ENCODE measurements at places on chromosomes 7 and 10.

- DNase-seq: no peak
These were observed 33.2 kb upstream of the PLEKHA1 start for GRCh38 chr10:122341141-122341810.

DNA sequence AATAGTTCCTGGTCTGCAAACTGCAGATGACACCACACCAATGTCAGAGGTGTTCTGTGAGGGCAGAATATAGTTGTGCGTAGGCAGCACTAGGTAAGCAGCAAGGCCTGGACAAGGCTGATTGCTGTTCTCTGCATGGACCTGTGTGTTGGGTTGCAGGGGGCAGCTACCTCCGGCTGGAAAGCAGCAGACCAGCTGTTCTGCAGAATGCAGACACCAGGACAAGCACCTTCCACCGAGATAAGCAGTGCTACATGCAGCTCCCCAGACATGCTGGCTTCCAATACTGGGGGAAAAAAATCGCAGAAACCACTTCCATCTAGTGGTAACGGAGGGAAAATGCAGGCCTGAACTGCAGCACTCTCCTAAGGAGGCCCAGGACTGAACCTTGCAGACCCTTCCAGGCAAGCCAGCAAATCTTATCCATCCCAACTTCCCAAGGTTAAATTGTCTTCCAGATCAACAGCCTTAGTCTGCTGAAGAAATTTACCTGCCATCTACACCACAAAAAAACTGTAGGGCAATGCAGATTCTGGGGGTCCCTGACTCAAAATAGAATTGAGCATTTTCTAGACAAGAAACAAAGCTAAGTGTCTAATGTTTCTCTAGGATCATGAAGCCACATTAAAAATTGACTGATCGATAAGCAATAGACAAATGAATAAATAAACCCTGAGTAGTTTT, 50.5 kb upstream of the COBL start:
- no peak for DNase-seq

GRCh38 chr7:101402081-101402779, 39.6 kb downstream of the COL26A1 start:
- no peak for DNase-seq

- no peak for DNase-seq
These were observed 4.8 kb upstream of the ADD3 start for GRCh38 chr10:110002801-110003523.

DNA sequence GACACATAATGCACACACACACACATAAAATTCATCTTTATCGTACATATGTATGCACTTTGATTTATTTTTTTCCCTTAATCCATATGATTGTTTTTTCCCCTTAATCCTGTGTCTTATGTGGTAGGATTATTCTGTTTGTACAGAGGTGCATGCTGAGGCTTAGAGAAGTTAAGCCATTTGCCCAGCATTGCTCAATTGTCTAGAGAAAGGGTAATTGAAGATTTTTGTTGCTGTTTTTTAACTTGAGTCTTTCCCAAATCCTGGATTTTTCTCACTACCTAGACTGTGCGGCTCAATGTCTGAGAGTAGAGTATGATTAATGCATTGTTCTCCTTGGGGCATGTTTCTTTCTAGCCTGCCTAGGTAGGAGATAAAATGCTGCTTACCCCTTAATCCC, 35.0 kb downstream of the WBP1L start:
- no peak for DNase-seq

DNA sequence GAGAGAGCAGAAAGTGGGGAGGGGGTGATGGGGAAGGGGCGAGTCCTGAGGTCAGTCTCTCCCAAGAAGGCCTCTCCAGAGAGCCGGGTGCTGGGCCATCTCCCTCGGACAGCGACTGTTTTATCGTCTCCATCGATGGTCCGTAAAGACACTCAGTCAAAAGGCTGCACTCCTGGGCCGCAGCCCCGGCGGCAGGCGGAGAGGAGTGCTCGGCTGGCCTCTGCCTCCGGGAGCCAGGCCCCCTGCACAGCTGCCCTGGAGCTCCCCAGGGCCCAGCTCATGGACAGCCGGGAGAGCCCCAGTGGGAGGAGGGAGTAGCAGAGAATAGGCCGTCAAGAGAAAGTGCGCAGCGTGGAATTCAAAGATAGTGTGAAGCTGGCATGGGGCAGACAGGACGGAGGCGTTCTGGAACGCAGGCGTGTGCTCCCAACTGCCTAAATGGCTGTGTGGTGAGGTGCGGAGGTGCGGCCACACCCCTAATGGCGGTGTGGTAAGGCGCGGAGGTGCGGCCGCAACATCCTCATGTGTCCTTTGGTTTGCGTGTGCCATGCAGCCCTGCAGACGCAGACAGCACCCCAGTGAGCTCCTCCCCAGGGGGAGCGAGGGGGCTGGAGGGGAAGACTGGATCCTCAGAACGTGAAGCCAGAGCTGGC, 477.5 kb upstream of the FOXK1 start:
- no peak for DNase-seq

DNA sequence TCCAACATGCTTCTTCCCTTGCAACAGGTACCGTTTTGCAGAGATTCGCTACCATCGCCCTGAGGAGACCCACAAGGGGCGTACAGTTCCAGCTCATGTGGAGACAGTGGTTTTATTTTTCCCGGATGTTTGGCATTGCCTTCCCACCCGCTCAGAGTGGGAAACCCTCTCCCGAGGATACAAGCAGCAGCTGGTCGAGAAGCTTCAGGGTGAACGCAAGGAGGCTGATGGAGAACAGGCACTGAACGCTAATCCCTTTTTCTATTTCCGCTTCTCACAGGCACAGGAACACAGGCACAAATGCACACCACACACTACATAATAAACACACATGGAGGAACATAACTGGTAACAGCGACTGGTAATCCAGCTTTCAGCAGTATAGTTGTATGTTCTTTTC, 35.2 kb downstream of the CCAR1 start:
- no peak for DNase-seq

- no peak for DNase-seq
These were observed 26.0 kb downstream of the SPOCK2 start for GRCh38 chr10:72062382-72062781.

DNA sequence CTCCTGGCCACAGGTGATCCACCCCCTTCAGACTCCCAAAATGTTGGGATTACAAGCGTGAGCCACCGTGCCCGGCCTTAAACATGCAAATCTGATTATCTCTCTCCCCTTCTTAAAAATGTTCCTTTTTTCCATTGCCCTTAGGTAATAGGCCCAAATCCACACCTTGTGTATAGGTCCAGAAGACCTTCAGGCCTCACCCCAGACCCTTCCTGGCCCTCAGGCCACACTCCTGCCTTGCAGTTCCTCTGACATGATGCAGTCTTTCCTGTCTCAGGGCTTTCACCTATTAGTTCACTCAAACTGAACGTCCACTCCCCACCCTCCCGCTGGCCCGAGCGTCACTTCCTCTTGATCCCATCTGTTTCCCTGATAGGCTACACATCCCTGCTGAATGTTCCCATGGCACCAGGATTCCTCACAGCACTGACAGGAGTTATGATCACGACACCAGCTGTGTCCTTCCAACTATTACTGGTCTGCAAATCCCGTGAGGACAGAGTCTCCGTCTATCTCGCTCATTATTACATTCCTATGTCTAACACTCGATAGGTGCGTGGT, 46.4 kb downstream of the DENND2A start:
- DNase-seq: no peak

- DNase-seq: no peak
These were observed 45.5 kb upstream of the CYTH3 start for GRCh38 chr7:6317797-6318438.

- no peak for DNase-seq
These were observed 106.5 kb upstream of the BMPER start for GRCh38 chr7:33798686-33799325.

DNA sequence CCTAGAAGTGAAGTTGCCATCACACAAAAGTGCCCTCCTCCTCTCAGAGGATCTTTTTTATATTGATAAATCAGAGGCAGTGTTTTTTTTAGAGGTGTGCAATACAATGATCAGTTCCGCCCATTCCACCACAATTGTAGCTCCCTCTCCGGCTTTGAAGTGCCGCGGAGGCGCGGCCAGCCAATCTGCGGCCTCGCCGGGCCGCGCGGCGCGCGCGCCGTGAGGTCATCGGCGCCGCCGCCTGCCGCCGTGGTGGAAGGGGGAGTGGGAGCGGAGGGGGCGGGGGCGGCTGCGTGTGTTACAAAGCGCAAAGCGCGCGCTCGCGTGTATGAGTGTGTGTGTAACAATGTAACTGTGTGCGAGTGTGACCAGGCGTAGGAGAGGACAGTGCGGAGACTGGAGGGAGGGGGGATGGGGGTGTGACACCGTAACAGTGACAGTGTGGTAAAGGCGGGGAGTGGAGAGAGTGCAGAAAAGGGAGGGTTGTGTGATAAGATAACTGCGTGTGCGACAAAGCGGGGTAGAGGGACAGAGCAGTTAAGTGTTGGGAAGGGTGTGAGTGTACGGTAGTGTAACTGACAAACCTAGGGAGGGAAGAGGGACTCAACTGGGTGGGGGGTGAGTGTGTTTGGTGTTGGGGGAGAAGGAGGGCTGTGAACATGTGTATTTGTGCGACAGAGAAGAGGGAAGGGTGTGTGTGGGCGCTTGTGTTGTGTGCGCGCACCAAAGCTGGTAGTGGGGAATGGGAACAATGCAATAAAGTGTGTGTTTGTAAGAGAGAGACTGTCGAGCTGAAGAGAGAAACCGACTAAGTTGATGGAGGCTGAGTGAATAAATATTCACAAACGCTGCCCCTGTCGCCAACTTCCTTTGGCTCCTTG, at the start of gene SP8:
SP8 (minus strand) TSS at position 108 of the 881 bp plus-strand sequence; CDS start at position 20, 88 bp downstream.
- no peak for DNase-seq

DNA sequence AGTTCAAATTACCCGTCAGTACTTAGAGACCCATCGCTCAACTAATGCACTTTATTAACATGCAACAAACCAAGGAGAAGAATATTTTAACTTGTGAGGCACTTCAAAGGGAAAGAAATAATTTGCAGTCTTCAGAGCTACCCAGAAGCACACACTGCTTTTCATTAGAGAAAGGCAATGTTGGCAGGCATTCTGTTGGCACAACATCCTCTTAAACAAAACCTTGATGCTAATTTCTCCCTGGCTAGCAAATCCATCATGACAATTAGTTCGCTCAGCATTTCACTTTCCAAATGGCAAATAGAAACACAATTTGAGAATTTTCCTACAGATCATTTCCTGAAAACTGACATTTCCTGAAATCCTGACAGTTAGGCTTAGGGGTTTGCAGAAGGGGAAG, 155.6 kb upstream of the FAM13C start:
- no peak for DNase-seq

- no peak for DNase-seq
These were observed 45.6 kb downstream of the PDIA4 start for GRCh38 chr7:148982654-148983199.

- no peak for DNase-seq
These were observed 313.1 kb downstream of the SKIDA1 start for GRCh38 chr10:21212348-21212747.

- DNase-seq: no peak
These were observed 17.7 kb upstream of the NRP1 start for GRCh38 chr10:33352175-33352574.

DNA sequence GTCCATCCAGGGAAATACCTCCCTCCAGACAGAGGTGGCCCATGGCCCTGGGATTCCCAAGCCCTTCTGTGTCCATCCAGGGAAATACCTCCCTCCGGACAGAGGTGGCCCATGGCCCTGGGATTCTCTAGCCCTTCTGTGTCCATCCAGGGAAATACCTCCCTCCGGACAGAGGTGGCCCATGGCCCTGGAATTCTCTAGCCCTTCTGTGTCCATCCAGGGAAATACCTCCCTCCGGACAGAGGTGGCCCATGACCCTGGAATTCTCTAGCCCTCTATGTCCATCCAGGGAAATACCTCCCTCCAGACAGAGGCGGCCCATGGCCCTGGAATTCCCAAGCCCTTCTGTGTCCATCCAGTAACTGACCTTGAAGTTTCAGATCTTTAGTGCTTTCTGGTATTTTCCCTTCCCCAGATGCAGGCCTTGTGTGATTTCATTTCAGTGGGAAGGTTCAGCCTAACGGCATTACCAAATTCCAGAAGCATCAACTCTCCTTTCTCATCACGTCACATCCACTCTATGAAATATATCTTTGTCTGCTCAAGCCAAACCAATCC, 28.8 kb upstream of the DIP2C start:
- DNase-seq: no peak

DNA sequence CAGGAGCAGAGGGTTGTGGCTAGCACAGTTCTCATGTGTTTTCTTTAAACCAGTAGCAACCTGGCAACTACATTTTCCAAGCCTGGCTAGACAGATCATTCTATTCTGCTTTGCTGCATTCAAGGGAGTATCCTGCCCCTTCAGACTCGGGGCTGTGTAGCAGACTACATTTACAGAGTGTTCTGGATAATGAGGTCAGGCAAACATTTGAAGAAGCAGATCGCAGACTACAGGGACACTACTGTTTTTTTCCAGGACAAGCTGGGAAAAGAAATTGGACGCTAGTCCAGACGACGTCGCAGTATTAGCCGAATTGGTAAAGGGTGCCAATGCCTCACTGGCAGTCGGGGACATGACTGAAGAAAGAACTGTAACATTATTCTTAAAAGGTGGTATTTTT, 61.0 kb upstream of the PAPSS2 start:
- no peak for DNase-seq

DNA sequence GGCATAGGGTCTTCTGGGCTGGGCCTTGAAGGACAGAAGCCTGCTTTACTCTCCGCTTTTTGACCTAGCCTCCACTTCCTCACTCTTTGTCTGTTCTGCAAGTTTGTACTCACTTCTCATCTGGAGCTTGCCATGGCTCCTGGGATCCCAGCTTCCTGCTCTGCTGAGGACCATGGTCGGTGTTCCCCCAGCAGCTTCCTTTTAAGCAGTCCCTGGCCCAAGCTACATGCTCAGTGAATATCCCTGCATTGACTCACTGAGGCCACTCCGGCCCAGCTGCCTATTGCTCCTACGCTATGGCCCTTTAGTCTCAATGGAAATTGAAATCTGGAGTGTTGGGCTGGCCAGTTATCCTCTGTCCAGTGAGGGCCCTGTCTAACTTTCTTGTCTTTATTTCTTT, 427.7 kb downstream of the RPS24 start:
- DNase-seq: no peak

DNA sequence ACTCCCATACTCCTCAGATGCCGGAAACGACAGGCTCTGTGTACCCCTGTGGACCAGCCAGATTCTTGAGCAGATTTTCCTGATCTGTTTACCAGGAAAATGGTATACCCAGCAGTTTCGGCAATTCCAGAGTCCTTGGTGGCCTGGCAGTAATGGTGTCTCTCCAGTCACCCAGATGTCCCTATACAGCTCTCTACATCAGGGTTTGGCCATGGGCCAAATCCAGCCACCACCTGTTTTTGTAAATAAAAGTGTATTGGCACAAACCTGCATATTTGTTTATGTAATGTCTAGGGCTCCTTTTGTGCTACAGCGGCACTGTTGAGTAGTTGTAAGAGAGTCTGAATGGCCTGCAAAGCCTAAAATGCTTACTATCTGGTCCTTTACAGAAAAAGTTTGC, 491.3 kb downstream of the RPS24 start:
- no peak for DNase-seq

GRCh38 chr7:151483711-151483983, 36.0 kb downstream of the RHEB start:
- DNase-seq: no peak

- no peak for DNase-seq
These were observed 192.6 kb upstream of the LYZL2 start for GRCh38 chr10:30821994-30822692.

Data from activated CD4-positive, alpha-beta T cell treated with anti-CD3 and anti-CD28 coated beads for 24 hours (primary cell).